ENCODE measurements at places on chromosomes 16 and 17. TPM values are rescaled to one million over a fixed set of nuclear protein-coding genes. Genes with fewer than 3 reads are reported as not detected.

Gene GFER
- total RNA-seq: 34.2 TPM

DNA sequence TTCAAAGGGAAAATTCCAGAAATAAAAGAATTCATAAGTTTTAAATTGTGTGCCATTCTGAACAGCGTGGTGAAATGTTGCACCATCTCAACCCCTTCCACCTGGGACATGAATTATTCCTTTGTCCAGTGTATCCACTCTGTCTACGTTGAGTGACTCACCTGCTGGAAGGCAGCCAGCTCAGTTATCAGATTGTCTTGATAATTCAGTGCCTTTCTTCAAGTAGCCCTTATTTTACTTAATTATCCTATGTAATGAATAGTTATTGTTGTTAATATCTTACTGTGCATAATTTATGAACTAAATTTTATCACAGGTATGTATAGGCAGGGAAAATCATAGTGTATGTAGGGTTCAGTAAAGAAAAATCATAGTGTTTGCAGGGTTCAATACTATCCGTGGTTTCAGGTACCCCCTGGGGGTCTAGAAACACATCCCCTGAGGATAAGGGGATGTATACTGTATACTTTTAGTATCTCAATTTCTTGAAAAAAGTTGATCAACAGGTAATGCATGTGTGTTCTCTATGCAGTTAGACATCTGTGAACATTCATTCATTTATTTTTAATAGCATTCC, 7.7 kb upstream of the PCTP start:
- peak; percentile 83 for DNase-seq

- DNase-seq: no peak
Observed at GRCh38 chr17:56826611-56827414, 6.9 kb downstream of the C17orf67 start.

Gene SLC39A11
- 9.3 TPM for total RNA-seq

GRCh38 chr17:59899099-59899498, 6.2 kb downstream of the RPS6KB1 start:
- DNase-seq: peak; percentile 26

- DNase-seq: no peak
Observed at GRCh38 chr17:34565713-34566112, 13.7 kb upstream of the TMEM132E start.

DNA sequence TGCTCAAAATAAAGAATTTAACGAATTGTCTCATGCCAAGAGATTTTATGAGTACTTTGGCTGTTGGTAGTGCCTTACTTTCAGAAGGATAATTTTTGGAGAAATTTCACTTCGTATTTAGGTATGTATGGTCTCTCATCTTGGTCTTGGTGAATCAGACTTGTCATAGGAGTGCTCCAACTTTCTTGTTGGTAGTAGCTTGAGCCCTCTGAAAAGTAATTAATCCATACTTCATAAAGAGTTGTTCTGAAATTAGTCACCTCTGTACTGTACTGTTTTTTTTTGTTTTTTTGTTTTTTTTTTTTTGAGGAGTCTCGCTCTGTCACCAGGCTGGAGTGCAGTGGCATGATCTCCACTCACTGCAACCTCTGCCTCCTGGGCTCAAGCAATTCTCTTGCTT, 11.6 kb downstream of the ZNRF1 start:
- DNase-seq: no peak

DNA sequence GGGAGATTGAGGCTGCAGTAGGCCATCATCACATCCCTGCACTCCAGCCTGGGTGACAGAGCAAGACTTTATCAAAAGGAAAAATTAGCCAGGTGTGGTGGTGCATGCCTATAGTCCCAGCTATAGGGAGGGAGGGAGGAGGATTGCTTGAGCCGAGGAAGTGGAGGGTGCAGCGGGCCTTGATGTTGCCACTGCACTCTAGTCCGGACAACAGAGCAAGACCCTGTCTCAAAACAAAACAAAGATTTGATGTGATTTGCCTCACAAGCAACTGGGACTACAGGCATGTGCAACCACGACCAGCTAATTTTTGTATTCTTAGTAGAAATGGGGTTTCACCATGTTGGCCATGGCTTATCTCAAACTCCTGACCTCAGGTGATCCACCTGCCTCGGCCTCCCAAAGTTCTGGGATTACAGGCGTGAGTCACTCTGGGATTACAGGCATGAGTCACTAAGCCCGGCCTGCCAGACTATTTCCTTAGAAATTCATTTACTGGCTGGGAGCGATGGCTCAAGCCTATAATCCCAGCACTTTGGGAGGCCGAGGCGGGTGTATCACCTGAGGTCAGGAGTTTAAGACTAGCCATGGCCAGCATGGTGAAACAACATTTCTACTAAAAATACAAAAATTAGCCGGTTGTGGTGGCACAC, 11.5 kb downstream of the UBE2G1 start:
- no peak for DNase-seq

Data from foreskin keratinocyte (primary cell).